ENCODE measurements at places on chromosomes 3 and 15.

DNA sequence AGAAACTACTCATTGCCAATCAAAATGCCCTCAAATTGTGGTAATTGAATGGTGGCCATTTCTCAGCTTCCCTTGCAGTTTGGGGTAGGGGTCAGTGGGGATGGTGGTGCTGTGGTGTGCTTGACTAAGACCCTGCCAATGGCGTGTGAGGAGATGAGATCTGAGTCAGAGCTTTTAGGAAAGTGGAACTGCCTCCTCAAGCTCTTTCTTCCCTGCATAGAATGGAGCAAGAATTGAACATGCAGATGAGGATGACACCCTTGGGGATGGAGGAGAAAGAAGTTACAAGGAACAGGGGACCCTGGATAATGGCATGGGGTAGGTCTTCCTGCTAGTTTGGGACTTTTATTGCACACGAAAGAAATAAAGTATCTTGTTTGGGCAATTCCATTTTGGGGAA lies 188.0 kb downstream of the PEX5L start:
- DNase-seq, result no peak

DNA sequence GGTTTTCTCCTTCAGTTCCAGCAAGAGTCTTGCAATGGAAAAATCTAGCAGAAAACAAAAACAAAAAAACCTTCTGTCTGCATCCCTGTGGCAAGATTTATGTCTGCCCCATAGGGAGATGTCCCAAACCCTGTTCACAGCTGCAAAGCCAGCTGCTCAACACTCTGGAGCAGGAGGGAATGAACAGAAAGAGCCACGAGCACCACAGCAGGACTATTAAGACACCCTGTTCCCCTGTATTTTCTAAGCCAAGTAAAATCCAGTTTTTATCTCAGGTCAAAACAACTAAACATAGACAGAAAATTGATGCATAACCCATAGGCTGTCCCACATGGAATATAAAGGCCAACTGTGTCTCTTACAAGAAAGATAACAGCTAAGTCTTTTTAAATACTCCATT lies 357.9 kb downstream of the LSAMP start:
- DNase-seq, result no peak

- DNase-seq, result no peak
These were observed 179.7 kb downstream of the ITPR1 start for GRCh38 chr3:4672725-4673275.

DNA sequence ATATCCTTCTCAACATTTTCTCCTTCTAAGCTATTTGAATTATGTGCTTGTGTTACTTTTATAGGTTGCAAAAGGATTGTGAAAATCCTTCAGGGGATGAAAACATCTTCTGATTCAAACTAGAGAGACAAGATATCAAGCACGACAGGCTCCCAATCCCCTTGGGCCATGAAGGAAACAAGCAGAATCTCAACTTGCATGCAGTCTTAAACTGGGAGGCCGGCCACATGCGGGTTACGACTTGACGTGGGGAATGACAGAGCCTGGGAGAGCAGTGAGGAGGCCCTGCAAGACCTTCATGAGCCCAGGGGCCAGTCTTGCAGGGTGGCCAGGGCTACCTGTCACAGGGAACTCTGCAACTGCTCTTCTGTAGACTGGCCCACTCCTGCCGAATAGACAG lies 94.4 kb downstream of the SCN11A start:
- DNase-seq, result no peak

GRCh38 chr15:85492406-85492805 lies 112.0 kb downstream of the AKAP13 start:
- DNase-seq, result no peak

DNA sequence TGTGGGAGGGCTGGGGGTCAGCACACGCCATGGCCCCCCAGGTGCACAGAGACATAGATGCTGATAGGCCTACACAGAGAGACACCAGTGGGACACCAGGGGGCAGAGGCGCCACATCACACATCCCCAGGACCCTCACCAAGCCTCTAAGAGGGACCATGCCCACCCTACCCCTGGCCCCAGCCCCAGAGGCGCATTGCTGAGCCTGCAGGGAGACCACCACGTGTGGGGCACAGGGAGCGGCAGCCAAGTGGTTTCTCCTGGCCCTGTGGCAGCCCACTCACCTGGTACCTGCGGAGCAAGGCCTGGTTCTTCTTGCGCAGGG lies 1.2 kb downstream of the CCDC9B start:
- no peak for DNase-seq

- DNase-seq, result no peak
These were observed 23.5 kb upstream of the LRTM1 start for GRCh38 chr3:54951405-54951804.

DNA sequence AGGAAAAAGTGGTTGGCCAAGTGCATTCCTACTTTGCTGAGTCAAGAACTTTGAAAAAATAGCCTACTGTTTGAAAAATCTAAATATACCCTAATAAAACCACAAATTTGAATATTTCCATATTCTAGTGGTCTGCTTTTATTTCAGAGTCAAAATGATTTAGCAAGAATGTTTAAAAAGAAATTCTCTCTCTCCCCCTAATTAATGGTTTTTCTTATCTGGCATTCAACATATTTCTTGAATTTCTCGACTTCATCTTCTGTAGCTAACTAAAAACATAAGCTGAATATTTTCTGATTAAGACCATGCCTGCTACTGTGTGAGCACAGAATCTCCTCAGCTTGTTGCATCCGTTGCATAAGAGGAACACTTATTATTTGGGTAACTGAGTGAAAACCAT lies 563.5 kb upstream of the TBL1XR1 start:
- DNase-seq, result no peak

- DNase-seq, result no peak
These were observed 21.4 kb upstream of the DPH6 start for GRCh38 chr15:35567392-35567791.

DNA sequence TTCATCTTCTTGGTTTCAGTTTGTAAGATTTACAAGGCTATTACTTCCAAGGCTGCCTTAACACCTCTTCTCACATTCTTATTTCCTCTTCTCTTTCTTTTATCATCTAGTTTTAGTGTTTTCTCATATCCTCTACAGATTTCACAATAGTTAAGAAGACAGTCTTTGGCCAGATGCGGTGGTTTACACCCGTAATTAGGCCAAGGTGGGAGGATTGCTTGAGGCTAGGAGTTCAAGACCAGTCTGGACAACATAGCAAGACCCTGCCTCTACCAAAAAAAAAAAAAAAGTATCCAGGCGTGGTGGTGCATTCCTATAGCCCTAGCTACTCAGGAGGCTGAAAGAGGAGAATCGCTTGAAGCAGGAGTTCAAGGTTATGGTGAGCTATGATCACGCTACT lies 3.5 kb upstream of the ALDH1A2 start:
- DNase-seq, result no peak

Measured in activated gamma-delta T cell treated with Interleukin-2 at 50 U/mL for 16 hours (primary cell).